EH (cell line): ENCODE measurements at places on chromosomes 16 and 17.

DNA sequence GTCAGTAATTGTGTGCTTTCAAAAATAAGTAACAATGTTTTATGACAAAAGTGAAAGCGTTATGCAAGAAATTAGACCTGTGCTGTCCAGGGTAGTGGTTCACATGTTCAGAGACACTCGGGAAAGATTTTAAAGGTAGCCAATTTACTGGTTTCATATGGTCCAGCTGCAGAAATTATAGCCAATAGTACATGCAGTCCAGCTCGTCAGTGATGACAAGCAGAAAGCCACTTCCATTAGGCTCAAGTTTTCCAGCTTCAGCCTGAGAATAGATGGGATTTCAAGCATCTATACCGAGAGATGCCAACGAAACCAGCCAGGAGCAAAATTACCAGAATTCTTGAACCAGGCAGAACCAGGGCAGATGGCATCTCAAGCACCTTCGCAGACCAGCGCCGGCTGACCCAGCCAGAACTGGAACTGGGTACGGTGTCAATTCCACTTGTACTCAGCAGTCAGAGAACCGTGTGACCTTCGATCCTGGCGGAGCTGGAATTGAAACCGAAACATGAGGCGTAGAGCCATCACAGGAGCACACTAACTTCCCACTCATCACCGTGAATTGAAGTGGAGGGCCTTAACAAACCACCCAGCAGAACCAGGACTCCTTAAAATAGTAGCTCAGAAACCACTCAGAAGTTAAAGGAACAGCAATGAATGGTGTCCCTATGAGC, 207.9 kb upstream of the HSBP1 start:
- no peak for DNase-seq

GRCh38 chr17:17289701-17290100, 8.7 kb upstream of the COPS3 start:
- no peak for DNase-seq

DNA sequence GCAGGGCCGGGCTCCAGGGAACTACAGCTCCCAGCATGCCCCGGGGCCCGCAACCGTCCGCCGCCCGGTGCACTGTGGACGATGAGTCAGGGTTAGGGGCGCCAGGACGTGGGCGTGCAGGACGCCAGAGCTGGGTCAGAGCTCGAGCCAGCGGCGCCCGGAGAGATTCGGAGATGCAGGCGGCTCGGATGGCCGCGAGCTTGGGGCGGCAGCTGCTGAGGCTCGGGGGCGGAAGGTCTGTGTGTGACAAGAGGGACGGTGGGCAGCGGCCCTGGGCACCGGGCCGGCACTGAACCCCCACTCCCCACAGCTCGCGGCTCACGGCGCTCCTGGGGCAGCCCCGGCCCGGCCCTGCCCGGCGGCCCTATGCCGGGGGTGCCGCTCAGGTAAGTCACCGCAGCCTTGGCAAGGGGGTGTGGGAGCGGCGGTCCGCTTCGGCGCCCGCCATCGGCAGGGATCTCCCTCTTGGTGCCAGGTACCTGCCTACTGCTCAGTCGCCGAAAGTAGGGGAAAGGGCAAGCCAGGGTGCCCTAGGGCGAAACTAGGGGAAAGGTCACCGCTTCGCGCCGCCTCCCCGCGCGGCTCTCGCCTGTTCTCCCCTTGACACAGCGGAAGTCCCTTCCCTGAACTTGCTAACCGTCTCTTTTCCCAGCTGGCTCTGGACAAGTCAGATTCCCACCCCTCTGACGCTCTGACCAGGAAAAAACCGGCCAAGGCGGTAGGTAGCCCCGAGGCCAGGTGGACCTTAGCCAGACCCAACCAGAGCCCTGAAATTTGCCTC, at the start of the genes ACADVL and DLG4:
Gene ACADVL, plus strand, starts transcription at position 127 of the 781 bp plus-strand sequence. Its CDS starts 47 bp downstream, at position 174.
Gene DLG4, minus strand, starts transcription at position 25 of the 781 bp plus-strand sequence.
- DNase-seq = peak; percentile 90

- DNase-seq = peak; percentile 49
These were observed 32.4 kb downstream of the RAB11FIP3 start for GRCh38 chr16:457732-458400.

DNA sequence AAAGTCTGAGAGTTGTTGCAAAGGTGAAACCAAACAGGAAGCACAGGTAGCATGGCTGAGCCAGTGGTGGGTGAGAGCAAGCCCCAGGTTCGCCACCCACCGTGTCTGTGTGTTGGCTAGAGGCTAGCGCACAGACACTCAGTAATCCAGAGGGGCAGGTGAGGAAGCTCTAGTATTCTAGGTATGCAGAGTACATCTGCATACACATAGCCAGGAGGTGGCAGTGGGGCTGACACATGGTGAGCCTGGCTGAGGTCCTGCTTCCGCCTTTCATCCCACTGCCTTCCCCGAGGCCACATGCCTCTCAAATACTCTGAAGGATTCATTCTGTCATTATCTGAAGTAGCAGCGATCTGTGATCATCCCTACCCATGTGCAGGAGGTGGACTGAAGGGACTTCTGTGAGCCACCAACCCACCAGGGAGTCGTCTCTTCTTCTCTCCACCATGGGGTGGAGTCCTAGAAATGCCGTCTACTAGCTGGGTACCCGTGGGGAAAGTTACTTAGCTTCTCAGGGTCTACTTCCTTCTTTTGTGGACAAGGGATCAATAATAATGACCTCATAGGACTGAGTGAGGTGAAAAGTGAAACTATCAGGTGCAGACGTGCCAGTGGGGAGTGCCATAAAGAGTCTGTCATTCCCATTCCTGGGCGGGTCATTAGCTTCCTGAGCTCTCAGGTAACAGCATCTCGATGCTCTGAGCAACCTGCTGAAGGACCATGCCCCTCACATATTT, 36.0 kb upstream of the ICAM2 start:
- no peak for DNase-seq

GRCh38 chr16:75256696-75257343, 5.4 kb upstream of the BCAR1 start:
- peak; percentile 75 for DNase-seq

GRCh38 chr16:84137769-84138357, 7.1 kb downstream of the HSDL1 start:
- DNase-seq = no peak

- DNase-seq = peak; percentile 11
These were observed 207.6 kb downstream of the CEP112 start for GRCh38 chr17:65984299-65984698.

DNA sequence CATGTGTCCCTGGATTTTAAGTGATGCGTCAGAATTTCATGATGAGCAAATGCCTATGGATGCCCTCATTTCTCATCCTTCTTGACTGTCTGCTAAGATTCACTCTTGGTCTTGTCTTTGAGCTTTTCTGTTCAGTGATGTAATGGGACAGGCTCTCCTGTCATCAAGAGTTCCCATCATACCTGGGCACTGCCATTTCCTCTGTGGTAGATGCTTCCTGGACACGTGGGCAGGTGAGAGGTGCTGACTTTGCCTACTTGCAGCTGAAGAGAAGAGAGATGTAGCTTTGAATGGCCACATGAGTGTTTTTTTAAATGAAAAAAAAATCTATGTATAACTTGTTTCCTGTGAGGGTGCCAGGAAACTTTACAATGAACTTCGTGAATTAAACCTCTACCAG, 557.7 kb downstream of the MAF start:
- no peak for DNase-seq

DNA sequence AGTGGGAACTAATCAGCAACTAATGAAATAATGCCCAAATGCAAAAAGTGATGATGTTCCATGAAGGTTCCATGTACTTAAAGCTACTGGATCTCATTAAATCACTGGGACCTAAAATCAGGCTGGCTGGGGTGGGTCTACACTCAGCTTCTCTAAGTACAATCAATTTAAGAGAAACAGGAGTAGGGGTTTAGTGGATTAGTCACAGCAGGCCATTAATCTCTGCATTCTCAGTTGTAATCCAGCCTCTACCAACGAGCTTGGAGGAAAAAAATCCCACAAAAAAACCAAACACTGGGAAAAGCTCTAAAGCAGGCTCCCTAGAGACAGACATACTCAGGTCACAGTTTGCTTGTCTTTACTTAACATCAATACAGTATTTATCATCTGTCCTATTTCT, 15.0 kb downstream of the CA10 start:
- DNase-seq = no peak

DNA sequence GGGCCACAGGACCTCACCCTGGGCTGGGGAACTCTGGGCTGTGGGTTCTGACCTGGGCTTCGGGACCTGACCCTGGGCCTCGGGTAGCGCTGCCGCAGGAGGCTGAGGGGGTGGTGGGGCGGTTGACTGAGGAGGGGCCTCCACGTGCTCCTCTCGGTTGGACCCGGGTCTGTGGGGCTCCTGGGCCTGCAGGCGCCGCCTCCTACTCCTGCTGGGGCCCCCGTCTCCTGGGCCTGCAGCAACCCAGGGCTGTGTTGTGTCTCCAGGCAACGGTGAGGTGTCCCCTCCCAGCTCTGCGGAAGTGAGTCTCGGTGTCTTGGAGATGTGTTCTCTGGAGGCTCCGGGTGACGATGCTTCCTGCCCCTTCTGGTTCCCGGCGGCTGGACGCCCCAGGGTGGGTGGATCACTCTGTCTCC, 41.5 kb upstream of the GNG13 start:
- no peak for DNase-seq

DNA sequence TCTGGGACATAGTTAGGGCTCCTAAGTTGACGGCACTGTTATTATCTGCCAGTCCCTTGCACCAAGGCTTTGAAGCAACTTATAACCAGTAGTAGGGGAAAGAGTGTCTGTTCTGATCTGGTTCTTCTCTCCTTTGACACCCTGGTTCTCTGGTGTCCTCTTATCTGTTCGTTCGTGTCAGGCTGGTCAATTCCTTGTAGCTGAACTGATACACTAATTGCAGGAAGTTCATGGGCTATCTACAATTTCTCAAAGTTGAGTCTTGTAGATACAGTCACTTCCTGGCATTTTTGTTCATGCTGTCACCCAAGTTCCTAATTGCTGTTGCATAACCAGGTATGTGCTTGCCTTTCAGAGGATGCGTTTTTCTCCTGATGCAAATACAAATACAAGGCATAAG, 17.3 kb upstream of the MYO1D start:
- peak; percentile 21 for DNase-seq

DNA sequence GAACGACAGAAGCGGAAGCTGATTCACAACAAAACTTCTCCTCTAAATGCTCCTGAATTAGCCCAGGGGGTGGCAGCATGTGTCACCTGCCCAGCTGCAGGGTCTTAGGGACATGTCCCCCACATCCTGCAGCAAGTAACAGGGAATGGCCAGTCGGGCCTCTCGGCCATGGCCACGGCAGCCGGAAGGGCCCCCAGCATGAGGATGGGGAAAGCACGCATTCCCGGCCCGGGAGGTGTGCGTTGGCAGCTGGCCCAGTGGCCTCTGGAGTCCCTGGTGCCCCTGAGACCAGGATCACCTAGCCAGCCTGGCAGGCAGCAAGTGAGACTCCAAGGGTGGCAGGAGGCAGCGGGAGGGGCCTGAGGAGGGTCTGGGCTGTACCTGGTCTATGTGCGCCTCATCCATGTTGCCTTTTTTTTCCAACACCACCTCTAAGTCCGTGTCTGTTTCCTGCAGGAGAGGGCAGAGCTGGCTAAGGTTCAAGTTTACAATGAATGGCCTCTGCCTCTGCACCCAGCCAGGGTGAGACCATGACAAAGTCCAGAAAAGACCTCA, 7.0 kb downstream of the KNOP1 start:
- DNase-seq = no peak

GRCh38 chr17:8163978-8164814, 1.4 kb upstream of the VAMP2 start:
- DNase-seq = peak; percentile 79

- no peak for DNase-seq
These were observed 22.8 kb downstream of the UBALD1 start for GRCh38 chr16:4591706-4592470.

- peak; percentile 62 for DNase-seq
These were observed 90.8 kb downstream of the DYNLRB2 start for GRCh38 chr16:80631581-80631980.

DNA sequence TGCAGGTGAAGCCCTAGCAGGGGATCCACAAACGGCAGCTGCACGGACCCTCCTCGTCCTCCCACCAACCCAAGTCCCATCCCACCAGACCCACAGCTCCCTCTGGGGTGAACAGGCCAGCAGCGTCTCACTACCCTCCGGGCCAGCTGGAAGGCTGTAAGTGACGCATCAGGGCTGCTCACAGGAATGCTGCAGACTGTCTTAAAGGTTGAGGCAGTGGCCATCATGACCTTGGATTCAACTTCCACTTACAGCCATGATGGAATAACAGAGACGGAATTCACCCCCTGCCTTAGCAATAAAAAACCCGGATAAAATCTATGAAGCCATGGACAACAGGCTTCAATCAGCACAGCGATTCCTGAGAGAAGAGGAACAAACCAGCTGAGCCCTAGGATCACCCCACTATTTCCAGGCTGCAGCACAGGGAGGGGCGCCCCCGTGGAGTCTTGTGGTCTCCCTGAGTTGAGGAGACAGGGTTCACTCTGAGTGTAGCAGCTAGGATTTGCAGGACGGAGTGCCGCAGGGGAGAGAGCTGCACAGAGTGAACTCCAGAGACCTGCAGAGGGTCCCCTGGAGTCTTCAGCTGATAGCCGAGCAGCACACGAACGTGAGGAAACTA, 10.5 kb downstream of the FAM83G start:
- peak; percentile 50 for DNase-seq

DNA sequence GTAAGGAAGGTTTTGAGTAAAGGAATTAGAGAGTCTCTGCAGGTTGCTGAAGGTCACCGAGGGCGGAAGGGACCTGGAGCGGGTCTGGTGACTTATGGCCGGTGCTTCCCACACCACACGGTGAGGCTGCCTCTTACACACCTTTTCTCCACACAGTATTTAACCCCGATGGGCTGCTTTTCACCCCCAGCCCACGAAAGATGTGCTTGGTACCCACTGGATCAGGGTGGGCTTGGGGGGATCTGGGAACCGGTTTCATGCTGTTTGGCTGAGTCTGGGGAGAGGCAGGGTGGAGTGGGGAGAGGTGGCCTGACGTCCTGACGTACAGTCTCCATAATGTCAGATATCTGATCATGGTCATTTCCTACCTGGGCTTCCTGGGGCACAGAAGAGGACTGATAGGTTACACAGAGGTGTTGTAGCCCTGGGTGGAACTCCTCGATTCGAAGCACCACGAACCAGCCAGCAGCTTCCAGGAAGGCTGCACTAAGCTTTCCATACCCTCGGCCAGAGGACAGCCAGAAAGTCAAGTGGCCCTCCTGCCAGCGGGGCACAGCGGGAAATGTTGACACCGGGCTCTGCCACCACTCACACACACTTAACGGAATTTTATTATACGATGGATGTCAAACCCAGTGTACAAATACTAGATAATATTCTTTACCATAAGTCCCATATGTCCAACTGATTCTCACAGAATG, 34.0 kb downstream of the OR1D5 start:
- DNase-seq = no peak

- no peak for DNase-seq
These were observed 64.4 kb upstream of the CLEC18A start for GRCh38 chr16:69886726-69887125.
